IMR-90 (cell line): ENCODE measurements at places on chromosomes 5 and 9. TPM values are rescaled to one million over a fixed set of nuclear protein-coding genes. Genes with fewer than 3 reads are reported as not detected.

GRCh38 chr9:100639854-100640253, 62.0 kb downstream of the CAVIN4 start:
- H3K4me1 ChIP-seq: no peaks in the 10 kb centered on the region
- H3K4me3 ChIP-seq: no peak overlapping the region
- no peak for DNase-seq
- H3K27ac ChIP-seq: no peak overlapping the region
- H3K27me3 ChIP-seq: no peaks in the 10 kb centered on the region

The ARSI gene
- 15.0 and 15.2 TPM in 2 replicates for total RNA-seq

GRCh38 chr9:86549920-86550319, 195.7 kb upstream of the TUT7 start:
- H3K27me3 ChIP-seq: no peaks in the 10 kb centered on the region
- no peaks in the 10 kb centered on the region for H3K36me3 ChIP-seq
- DNase-seq: no peak
- no peak overlapping the region for H3K4me3 ChIP-seq
- no peak overlapping the region; the same call in 1 of the 2 replicates for H3K27ac ChIP-seq

DNA sequence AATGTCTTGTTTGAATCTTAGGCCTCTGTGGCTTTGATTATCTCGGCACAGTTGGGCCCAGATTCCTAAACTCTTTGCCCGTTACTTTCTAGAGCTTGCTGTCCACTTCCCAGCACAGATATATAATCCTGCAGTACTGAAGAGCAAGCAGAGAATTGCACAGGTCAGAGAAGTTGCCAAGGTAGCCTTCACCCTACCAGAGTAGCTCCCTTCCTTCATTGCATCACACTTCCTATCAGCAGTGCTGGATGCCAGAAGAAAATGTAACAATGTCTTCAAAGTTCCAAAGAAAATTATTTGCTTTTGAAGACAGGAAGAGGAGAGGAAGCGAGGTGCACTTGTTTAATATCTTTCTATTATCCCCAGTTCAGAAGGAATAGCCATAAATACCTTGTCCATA, 38.1 kb upstream of the SPATA31D4 start:
- H3K27ac ChIP-seq: no peak overlapping the region
- no peak for DNase-seq

DNA sequence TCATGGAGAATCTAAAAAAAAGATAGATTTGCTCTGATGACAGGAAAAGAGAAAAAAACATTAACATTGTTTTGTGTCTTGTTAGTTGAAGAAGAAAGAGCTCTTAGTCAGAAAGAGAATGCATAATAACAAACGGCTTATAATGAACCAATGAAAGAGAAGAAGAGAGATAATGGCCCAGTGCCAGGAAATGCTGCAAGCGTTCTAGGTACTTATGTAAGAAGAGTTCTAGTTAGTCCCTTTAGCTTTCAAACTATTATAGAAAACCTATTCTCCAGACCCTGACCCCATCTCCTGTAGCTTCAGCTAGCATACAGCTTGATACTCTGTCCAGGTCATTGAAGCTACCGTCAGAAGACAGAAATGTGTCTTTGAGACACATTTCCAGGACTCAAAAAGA, 70.2 kb downstream of the FBXL17 start:
- H3K4me3 ChIP-seq: no peak overlapping the region
- no peaks in the 10 kb centered on the region for H3K27me3 ChIP-seq
- H3K36me3 ChIP-seq: no peaks in the 10 kb centered on the region
- DNase-seq: no peak

The BTNL8 gene
- total RNA-seq: not detected in 2 replicates

The C7 gene
- 0.54 and 0.83 TPM in 2 replicates for total RNA-seq

GRCh38 chr5:145775893-145776444, 59.2 kb downstream of the PRELID2 start:
- H3K27ac ChIP-seq: no peak overlapping the region
- H3K4me1 ChIP-seq: peaks cover 2% of the 10 kb centered on the region; the same call in 1 of the 2 replicates
- DNase-seq: peak; percentile 91

The PIP5K1B gene
- not detected in 2 replicates for total RNA-seq

The PCDHAC1 gene
- under 0.01 TPM in 1 of 2 replicates, not detected in the other for total RNA-seq

DNA sequence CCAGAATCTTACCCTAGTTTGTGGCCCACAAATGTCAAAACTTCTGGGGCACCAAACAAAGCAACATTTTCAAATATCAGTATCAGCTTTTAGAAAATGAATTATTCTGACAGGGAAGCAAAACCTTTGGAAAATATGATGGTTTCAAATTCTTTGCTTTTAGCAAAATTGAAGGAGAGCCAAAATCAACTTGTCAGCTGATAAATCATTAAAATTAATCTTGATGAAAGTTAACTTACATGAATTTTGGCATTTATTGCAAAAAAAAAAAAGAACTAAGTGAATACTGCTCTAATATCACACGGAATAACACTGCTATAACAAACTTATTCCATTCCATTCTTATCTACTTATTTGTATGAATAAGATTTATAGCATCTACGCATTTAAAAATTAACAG, 158.1 kb upstream of the TARS1 start:
- H3K27ac ChIP-seq: no peak overlapping the region
- no peaks in the 10 kb centered on the region for H3K36me3 ChIP-seq
- no peak overlapping the region for H3K4me3 ChIP-seq
- DNase-seq: no peak
- H3K27me3 ChIP-seq: no peaks in the 10 kb centered on the region

The SLC23A1 gene
- not detected in 2 replicates for total RNA-seq

DNA sequence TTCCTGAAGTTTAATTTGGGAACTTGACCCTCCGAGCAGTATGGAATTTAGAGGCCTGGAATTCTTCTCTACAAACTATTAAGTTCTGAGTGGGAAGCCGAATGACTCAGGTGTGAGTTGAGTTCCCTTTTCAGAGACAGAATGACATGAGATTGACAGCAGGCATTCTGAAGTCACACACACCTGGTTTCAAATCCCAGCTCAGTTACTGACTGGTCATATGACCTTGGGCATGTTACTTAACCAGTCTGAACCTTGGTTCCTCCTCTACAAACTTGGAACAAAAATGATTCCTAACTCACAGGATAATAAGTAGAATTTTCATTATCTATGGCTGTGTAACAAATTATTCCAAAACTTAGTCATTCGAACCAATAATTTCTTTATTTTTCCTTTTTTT, 45.5 kb upstream of the GPBP1 start:
- DNase-seq: no peak
- H3K27me3 ChIP-seq: no peaks in the 10 kb centered on the region; the same call in 1 of the 2 replicates
- H3K4me3 ChIP-seq: no peak overlapping the region
- H3K4me1 ChIP-seq: no peaks in the 10 kb centered on the region
- H3K36me3 ChIP-seq: no peaks in the 10 kb centered on the region
